Heart right ventricle (tissue), 16 donors: ENCODE measurements at places on chromosomes 2 and 18.

GRCh38 chr2:39247512-39248043 lies 3.8 kb upstream of the CDKL4 start:
- no peak for DNase-seq

GRCh38 chr2:133790711-133791110 lies 222.4 kb upstream of the NCKAP5 start:
- DNase-seq = no peak

DNA sequence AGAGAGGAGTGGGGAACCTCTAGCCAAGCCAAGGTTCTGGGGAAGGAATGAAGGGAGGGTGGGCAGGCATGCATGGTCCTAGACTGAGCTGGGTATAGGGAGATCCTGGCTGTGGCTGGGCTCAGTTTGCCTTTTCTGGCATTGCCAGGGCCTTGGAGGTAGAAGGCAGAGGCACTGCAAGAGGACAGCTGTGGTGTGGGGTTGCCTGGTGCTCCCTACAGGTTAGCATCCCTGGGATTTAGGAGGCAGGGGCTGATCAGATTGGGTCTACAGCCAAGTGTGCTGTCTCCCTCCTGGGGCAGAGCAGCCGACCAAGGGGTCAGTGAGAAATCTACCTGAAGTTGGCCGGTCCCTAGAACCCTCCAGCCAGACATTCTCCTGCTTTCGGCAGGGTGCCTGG lies 15.9 kb downstream of the ABCG8 start:
- DNase-seq = no peak

- no peak for DNase-seq
Observed at GRCh38 chr2:11385847-11386246, 41.4 kb upstream of the ROCK2 start.

- DNase-seq = no peak
Observed at GRCh38 chr18:42915299-42915698, 200.2 kb downstream of the RIT2 start.

GRCh38 chr2:37436323-37436722 lies 91.9 kb downstream of the QPCT start:
- DNase-seq = no peak

GRCh38 chr2:207046724-207047123 lies 107.4 kb downstream of the CPO start:
- no peak for DNase-seq

GRCh38 chr2:237128026-237128703 lies 42.5 kb downstream of the COPS8 start:
- peak; percentile 87 for DNase-seq

DNA sequence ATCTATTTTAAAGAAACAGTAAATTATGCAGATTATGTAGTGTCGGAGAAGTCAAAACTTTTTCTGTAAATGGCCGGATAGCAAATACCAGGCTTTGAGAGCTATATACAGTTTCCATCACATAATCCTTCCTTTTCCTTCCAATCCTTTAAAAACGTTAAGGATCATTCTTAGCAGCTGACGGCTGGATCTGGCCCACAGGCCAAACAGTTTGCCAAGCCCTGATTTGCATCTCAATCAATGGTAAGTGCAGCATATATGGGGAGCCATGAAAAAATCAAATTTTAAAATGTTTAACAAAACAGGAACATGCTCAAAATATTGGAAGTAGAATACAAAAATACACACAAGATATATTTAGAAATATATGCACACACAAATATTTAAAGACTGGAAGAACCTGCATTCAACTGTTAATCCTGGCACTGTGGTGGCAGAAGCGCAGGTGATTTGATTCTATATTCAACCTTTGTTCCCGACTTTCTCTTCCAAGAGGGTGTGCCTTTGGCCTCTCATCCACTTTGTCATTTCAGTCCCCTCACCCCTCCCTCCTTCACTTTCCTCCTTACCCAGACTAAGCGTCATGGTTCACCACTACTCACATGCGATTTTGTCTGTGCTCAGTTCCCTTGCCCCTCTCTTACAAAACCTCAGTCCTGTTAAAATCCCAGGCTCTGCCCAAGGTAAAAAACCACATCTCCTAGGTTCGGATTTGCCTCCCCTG lies 27.3 kb downstream of the NDUFA10 start:
- DNase-seq = no peak

GRCh38 chr2:138335036-138335435 lies 166.5 kb upstream of the SPOPL start:
- no peak for DNase-seq

- DNase-seq = no peak
Observed at GRCh38 chr18:55879331-55879730, 291.3 kb upstream of the TCF4 start.

- DNase-seq = no peak
Observed at GRCh38 chr18:59814891-59815290, 84.9 kb upstream of the PMAIP1 start.

- no peak for DNase-seq
Observed at GRCh38 chr2:176134035-176134434, 4.5 kb downstream of the HOXD8 start.

GRCh38 chr2:16140771-16141640 lies 200.7 kb downstream of the MYCN start:
- DNase-seq = no peak

DNA sequence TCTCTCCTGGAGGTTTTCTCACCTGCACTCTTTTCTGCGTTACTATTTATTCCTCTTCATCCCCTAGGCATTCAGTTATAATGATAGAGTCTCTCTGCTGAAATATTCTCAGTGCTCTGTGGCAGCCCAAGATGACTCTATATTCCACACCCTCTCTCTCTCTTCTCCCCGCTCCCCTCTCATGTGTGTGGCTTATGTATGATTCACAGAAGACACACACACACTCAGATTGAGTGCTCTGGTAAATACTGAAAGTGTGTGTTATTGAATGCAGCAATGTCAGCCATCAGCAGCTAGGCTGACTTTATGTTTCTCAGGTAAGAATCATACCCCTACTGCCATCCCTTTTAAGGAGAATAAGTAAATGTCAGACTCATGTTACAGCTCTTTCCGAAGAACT lies 201.2 kb downstream of the SLC4A10 start:
- DNase-seq = no peak

DNA sequence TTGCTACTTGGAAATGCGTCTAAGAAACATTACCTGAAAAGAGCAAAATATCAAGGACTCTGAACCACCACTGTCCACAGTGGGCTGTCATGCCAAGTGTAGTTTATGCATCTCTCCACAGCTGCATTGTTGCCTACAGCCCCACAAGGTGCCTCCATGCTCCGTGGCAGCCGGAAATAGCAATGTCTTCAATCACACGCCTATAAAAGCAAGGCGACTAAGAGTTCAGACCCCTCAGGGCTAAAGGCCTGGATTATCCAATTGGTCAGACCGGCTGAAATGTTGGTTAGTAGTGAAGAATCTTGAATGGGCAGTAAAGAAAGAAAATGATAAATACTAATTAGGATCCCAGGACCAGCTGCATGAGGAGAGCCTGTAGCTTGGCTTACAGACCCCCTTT lies 114.0 kb upstream of the SLC35G4 start:
- no peak for DNase-seq

GRCh38 chr2:63408530-63408929 lies 179.7 kb downstream of the WDPCP start:
- DNase-seq = no peak

GRCh38 chr18:35038881-35039491 lies 2.2 kb upstream of the MAPRE2 start:
- no peak for DNase-seq

GRCh38 chr2:198591586-198591985 lies 787.2 kb downstream of the PLCL1 start:
- no peak for DNase-seq

DNA sequence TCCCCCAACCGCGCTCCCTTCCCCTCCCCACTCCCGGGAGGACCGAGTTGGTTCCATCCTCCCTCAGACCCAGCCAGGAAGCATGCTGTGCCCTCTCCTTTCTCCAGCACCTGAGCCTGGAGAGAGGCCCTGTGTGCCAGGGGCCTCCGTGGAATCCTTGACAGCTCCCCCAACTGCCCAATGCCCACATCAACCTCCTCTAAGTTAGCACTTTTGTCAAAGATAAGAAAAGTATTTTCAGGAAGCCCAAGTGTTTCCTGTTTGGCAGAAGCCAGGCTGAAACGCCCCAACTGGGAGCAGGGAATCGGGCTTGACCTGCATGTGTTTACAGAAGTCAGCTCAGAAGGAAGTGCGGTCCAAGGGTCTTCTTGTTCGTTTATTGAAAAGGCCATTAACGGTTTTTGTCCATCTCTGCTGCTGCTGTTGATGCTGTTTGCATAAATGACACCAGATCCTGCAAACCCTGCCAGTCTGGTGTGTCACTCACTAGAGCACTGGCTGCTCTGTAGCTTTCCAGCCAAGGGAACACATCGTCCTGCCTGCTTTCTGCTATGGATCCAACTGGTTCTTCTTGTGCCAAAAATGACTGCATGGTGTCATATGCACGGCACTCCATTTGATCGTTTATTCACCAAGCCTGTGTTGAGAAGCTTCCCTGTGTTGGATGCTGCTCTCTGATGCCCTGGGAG lies 35.4 kb upstream of the COL6A3 start:
- peak; percentile 63 for DNase-seq

DNA sequence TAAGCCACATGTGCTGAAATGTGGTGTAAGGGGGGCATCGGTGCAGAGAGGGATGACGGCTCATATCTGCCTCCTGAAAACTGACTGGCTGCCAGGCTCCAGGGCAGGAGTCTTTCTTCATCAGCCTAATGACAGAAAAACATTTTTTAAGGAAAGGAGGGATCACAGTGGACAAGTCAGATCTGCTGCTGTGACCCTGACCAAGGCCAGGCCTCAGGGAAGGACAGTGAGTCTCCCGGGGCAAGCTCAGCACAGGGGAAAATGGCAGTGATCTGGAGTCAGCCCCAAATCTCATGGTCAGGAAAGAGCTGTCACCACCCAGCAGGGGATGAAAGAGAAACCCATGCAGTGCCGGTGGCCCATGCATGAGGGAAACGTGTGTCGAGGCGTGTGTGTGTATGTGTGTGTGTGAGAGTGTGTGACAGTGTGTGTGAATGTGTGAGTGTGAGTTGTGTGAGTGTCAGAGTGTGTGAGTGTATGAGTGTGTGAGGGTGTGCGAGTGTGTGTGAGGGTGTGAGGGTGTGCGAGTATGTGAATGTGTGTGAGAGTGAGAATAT lies 134.5 kb downstream of the INHBB start:
- DNase-seq = no peak

DNA sequence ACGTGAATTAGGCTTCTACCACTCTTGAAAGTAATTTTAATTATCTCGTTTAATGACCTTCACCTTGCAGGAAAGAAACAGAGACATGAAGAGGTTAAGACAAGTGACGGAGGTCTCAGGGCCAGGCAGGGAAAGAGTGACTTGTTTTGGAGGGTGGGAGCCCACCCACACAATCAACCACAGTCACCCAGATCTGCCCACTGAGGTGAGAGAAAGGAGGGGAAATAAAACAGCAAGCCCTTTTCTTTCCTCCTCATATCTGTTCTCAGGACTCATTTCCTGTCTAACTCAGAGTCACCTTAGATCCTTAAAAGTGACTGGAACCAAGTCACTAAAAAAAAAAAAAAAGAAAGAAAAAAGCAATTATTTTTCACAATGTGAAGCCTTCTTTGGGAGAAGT lies 26.8 kb downstream of the ATP8B1 start:
- DNase-seq = no peak

DNA sequence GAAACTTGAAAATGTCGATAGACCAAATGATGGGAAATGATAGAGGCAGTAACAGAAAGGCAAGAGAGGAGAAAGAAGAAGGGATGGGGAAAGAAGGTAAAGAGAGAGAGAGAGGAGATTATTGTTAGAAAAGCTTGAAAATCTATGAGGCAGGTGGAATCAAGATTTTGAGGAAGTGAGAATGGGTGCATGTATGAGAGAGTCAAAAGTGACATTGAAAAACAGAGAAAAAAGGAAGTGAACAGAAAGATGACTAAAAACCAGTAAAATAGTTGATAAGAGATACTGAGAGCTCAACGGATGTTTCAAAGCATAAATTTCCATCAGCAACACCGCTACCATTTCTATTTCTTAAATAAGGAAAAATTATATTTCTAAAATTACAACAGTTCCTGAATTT lies 327.4 kb upstream of the CWC22 start:
- no peak for DNase-seq

DNA sequence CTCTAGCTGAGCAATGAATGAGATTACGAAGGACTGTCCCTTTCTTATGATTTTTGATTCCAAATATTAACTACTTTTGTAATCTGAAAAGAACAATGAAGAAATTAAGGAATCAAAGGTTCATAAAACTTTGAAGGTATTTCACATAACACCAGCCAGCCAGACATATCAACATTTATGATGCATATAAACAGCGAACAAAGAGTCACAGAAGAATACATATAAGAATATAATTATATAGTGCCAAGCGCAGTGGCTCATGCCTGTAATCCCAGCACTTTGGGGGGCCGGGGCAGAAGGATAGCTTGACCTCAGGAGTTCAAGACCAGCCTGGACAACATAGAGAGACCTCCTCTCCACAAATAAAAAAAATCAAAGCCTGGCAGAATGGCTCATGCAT lies 34.1 kb downstream of the PIAS2 start:
- DNase-seq = no peak

GRCh38 chr18:42229211-42230210 lies 274.5 kb downstream of the PIK3C3 start:
- DNase-seq = no peak

DNA sequence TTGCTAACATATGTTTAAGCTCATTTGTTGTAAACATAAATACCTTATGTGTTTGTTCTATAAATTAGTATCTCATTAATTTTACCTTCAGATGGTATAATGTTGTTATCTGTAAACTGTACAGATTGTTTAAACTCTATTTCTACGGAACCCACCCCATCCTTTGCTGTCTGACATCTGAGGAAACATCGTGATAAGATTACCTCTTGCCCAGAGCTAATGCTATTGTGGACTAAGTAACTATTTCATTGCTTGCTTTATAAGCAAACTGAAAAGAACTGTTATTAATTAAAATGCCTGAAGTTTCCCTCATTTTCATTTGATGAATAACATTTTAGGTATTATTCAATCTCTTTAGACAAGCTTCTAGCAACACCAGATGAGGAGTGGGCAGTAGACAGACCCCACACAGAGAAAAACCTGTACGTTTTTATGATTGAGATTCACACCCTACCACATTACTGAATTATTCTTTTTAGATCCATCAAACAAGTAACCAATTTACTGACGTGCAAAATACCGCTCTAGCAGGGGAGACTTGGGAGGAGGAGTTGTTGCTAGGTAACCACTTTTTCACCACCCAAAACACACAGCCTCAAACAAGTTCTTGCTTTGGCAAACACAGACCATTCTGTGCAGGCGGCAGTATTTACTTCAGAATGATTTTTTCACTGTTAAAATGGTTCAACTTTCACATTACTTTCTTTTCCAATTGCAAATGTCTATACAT lies 1.9 kb upstream of the SYT4 start:
- no peak for DNase-seq

GRCh38 chr18:25190472-25190871 lies 161.5 kb downstream of the ZNF521 start:
- DNase-seq = no peak

- DNase-seq = no peak
Observed at GRCh38 chr2:95031726-95032116, 6.2 kb downstream of the MAL start.

GRCh38 chr2:28477087-28477486 lies 18.8 kb upstream of the PLB1 start:
- no peak for DNase-seq
